Activated T-cell treated with anti-CD3 and anti-CD28 coated beads, Interleukin-2, amount 50 U/mL, for 24 hours (primary cell): ENCODE measurements at places on chromosomes 6 and 20.
A peak's percentile ranks its signal among the peaks of the same experiment; 100 is the strongest.

DNA sequence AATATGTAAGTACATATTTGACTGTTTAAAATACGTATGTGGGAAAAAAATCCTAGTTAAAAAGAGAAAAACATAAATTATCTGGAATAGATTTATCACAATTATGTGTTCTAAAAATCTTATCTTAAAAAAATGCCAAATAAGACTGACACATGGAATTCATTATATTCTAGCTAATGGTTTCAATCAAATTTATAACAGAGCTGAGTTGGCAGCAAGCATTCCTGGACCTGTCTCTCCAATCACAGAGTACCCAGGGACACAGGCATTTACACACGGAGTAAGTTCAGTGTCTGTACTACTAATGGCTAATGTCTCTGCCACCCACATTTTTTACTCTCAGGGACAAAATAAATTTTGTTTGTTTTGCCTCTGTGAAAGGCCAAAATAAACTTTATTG is 122.3 kb downstream of the RPS12 start:
- no peaks in the 10 kb centered on the region for H3K4me1 ChIP-seq
- no peak for DNase-seq
- no peaks in the 10 kb centered on the region for H3K36me3 ChIP-seq
- no peak overlapping the region for H3K27ac ChIP-seq
- no peak overlapping the region for H3K4me3 ChIP-seq

- H3K27ac ChIP-seq, result peak overlapping the region; percentile 90
- no peaks in the 10 kb centered on the region for H3K27me3 ChIP-seq
- H3K36me3 ChIP-seq, result peaks cover 93% of the 10 kb centered on the region
- peaks cover 79% of the 10 kb centered on the region for H3K4me1 ChIP-seq
- DNase-seq, result no peak
These were observed 56.8 kb downstream of the KCNS1 start for GRCh38 chr20:45044084-45044573.

GRCh38 chr6:169589293-169589692 is 112.5 kb downstream of the WDR27 start:
- H3K4me3 ChIP-seq, result no peak overlapping the region
- peaks cover 34% of the 10 kb centered on the region for H3K4me1 ChIP-seq
- peaks cover 8% of the 10 kb centered on the region for H3K36me3 ChIP-seq
- peak overlapping the region; percentile 65 for H3K27ac ChIP-seq
- no peak for DNase-seq

DNA sequence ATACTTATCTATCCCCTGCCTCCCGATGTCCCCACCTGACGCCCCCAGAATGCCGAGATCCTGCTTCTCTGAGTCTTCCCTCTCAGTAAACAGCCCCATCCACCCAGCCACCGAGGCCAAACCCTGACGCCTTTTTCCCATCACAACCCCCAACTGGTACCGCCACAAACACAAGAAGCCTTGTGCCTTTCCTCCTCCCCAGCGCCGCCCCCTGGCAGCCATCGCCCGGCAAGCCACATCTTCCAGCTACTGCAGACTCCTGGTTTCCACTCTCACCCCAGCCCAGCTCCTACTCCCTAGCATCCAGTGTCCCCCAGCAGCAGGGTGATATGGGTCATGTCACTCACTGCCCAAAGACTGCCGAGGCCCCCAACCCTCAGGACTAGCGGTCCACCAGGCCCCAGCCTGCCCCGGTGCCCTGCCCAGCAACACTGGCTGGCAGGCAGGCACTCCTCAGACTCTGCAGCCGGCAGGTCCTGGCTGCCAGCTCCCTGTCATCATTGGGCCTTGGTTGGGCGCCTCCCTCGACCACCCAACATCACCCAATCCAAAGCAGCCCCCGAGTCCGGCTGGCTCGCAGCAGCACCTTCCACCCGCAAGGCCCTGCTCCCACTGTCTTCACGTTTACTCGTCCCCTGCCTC is 11.2 kb downstream of the TCFL5 start:
- H3K27me3 ChIP-seq, result no peaks in the 10 kb centered on the region
- peaks cover 57% of the 10 kb centered on the region for H3K36me3 ChIP-seq
- no peak for DNase-seq
- H3K4me1 ChIP-seq, result no peaks in the 10 kb centered on the region

DNA sequence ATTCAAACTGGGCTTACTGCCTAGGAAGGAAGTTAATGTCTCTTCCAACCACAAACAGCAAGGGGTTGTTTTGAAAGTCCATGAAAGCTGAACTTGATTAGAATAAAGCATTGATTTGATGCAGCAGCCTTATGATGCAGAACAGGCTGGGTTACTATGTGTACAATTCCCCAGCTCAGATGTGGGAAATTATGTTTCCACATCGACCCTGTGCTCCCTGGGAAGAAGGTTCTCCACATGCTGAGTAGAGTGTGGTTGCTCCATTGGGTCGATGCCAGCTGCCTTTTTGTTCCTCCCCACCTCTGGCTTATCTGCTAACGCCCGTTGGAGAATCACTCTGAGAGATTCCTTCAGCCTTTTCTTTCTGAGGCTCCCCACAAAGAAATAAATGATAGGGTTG is 1.2 kb downstream of the MAS1L start:
- peaks cover 53% of the 10 kb centered on the region for H3K27me3 ChIP-seq
- no peak for DNase-seq
- H3K4me3 ChIP-seq, result no peak overlapping the region
- no peaks in the 10 kb centered on the region for H3K36me3 ChIP-seq
- no peak overlapping the region for H3K27ac ChIP-seq

DNA sequence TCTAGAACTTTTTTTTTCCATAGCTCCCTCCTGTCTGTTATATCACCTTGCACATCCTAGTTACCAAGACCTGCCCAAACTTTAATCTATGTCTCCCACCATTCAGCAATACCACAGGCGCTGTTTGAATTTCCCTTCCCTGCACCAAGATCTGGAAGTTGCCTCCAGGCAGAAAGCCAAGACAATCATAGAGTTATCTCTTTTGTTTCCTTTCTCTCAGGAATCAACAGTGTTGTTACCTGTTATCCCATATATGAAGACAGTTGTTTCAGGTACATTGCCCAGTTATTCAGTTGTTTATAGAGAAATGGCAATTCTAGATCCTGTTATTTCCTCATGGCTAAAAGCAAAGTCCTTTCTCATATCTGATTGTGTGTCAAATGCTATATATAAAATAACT is 63.2 kb downstream of the PDSS2 start:
- peaks cover 65% of the 10 kb centered on the region for H3K36me3 ChIP-seq
- DNase-seq, result no peak
- no peak overlapping the region for H3K4me3 ChIP-seq
- no peak overlapping the region for H3K27ac ChIP-seq
- no peaks in the 10 kb centered on the region for H3K4me1 ChIP-seq

- H3K36me3 ChIP-seq, result peaks cover 87% of the 10 kb centered on the region
- H3K27me3 ChIP-seq, result no peaks in the 10 kb centered on the region
- H3K27ac ChIP-seq, result no peak overlapping the region
- H3K4me1 ChIP-seq, result peaks cover 14% of the 10 kb centered on the region
These were observed 32.0 kb upstream of the GJA10 start for GRCh38 chr6:89862273-89862672.

- H3K4me1 ChIP-seq, result no peaks in the 10 kb centered on the region
- H3K27ac ChIP-seq, result no peak overlapping the region
- peaks cover 8% of the 10 kb centered on the region for H3K27me3 ChIP-seq
- no peaks in the 10 kb centered on the region for H3K36me3 ChIP-seq
These were observed 12.5 kb upstream of the THBD start for GRCh38 chr20:23061734-23062561.

DNA sequence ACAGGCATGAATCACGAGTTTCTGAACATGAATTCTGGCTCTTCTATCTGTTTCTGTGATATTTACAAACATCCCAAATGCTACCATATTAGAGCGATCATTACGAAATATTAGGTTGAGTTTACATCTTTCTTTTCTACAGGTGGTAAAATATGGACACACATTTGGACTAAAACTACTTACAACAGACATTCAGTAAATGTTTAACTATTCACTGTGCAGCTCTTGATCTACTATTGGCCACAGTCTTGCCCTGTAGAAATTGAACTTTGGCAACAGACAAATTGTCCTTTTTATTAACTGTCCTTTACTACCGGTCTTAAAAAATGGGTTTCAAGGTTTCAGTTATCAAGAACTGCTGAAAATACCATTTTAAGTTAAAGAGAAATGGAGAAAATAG is 26.5 kb upstream of the MTRF1L start:
- H3K4me1 ChIP-seq, result peaks cover 1% of the 10 kb centered on the region
- DNase-seq, result no peak
- H3K36me3 ChIP-seq, result no peaks in the 10 kb centered on the region
- H3K4me3 ChIP-seq, result no peak overlapping the region
- H3K27ac ChIP-seq, result no peak overlapping the region
- H3K27me3 ChIP-seq, result peaks cover 29% of the 10 kb centered on the region

GRCh38 chr6:7933794-7934193 is 23.2 kb upstream of the TXNDC5 start:
- no peak overlapping the region for H3K4me3 ChIP-seq
- H3K36me3 ChIP-seq, result no peaks in the 10 kb centered on the region
- no peak for DNase-seq
- H3K27ac ChIP-seq, result no peak overlapping the region
- H3K27me3 ChIP-seq, result peaks cover 24% of the 10 kb centered on the region
- no peaks in the 10 kb centered on the region for H3K4me1 ChIP-seq

GRCh38 chr6:170081556-170081955 is 209.3 kb downstream of the DLL1 start:
- H3K27me3 ChIP-seq, result peaks cover 2% of the 10 kb centered on the region
- no peaks in the 10 kb centered on the region for H3K36me3 ChIP-seq
- no peak overlapping the region for H3K4me3 ChIP-seq

GRCh38 chr6:86937219-86938079 is at the start of gene HTR1E:
HTR1E (plus strand) TSS chr6:86937528; CDS start chr6:87015335, 77,807 bp downstream.
- H3K4me1 ChIP-seq, result no peaks in the 10 kb centered on the region
- H3K27ac ChIP-seq, result no peak within 1 kb of the TSS
- no peak within 1 kb of the TSS for H3K4me3 ChIP-seq
- H3K36me3 ChIP-seq, result no peaks in the 10 kb centered on the region
- peak; percentile 30 for DNase-seq
- peaks cover 49% of the 10 kb centered on the region for H3K27me3 ChIP-seq

GRCh38 chr6:11536795-11537194 is 754 bp upstream of the TMEM170B start:
- DNase-seq, result peak; percentile 35
- H3K27ac ChIP-seq, result peak overlapping the region; percentile 50
- H3K4me1 ChIP-seq, result peaks cover 19% of the 10 kb centered on the region
- peaks cover 18% of the 10 kb centered on the region for H3K27me3 ChIP-seq
- H3K4me3 ChIP-seq, result peak overlapping the region; percentile 77
